ENCODE measurements at places on chromosomes 11 and 22.
A peak's percentile ranks its signal among the peaks of the same experiment; 100 is the strongest.

GRCh38 chr22:40533712-40534378 lies 102.7 kb downstream of the MRTFA start:
- peak; percentile 76 for DNase-seq

DNA sequence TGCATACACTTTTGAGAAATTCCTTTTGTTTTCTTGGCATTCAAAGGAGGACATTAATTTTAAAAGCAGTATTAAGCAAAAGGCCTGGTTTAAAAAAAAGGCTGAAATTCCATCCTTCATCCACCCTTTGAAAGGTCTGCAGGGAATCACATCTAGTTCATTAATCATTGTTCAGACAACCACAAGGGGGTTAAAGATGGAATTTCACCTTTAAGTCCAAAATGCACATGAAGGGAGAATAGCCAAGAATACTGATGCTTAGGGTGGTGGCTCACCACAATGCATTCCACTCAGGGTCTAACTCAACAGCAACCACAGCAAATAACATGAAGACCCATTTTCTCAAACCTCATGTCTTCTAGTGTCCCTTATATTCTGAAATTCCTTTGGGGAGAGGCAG lies 256.9 kb downstream of the CADM1 start:
- DNase-seq = no peak

GRCh38 chr11:128417607-128418324 lies 169.6 kb downstream of the ETS1 start:
- DNase-seq = peak; percentile 91

DNA sequence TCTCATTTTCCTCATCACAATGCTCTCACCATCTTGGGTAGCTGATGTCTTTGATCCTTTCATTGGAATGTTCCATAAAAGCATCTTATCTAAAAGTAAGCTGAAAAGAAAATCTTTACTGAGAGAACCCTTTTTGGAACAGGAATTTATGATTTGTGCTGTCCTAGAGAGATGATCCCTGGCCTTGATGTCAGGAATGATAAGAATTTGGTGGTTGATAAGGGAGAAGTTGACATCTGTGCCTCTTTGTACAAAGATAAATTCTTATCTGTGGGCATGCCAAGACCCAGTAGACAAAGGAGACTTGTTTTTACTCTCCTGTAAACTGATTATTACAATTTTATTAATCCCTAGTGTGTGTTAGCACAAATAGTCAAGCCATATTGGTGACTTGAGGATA lies 36.9 kb downstream of the NAALAD2 start:
- DNase-seq = no peak

- no peak for DNase-seq
Measured at GRCh38 chr22:21672107-21672629, 6.4 kb downstream of the PPIL2 start.

DNA sequence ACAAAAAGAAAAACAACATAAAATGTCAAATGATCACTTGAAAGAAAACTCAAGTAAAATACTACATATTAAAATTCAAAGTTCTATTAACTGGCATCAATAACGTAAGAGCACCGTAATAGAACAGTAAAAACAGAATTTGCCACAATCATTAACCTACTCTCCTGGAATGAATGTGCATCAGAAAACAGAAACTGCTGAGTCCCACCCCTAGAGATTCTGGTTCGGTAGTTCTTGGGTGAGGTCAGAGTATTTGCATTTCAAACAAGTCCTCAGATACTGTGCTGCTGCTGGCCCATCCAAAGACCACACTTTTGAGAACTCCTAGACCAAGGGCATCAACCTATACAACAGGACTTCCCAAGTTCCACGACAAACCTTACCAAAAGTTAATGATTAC lies 23.5 kb downstream of the PITPNB start:
- DNase-seq = no peak

DNA sequence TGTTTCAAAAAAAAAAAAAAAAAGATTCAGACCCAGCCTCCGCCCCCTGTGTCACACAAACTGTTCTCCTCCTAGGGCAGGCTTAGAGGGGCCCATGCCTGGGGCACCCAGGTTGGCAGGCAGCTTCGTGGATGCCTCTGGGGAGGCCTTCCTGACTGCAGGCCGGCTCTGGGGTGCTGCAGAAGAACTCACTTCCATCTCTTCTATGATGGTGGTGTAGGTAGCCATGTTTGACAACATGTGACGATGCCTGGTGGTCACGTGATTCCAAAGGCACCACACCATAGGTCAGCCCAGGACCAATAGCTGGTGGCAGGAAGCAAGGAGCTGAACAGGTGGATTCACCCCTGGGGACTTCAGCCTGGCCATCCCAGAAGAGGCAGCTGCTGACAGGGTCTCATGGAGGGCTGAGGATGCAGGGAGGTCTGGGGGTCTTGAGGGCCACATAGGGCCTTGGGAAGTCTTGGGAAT lies 24.1 kb upstream of the CELSR1 start:
- no peak for DNase-seq

Data from cardiac fibroblast (primary cell).